Right renal pelvis (tissue), 4 donors: ENCODE measurements at places on chromosomes 11 and 22.

GRCh38 chr11:86934926-86935579 lies 20.1 kb downstream of the FZD4 start:
- DNase-seq: no peak

DNA sequence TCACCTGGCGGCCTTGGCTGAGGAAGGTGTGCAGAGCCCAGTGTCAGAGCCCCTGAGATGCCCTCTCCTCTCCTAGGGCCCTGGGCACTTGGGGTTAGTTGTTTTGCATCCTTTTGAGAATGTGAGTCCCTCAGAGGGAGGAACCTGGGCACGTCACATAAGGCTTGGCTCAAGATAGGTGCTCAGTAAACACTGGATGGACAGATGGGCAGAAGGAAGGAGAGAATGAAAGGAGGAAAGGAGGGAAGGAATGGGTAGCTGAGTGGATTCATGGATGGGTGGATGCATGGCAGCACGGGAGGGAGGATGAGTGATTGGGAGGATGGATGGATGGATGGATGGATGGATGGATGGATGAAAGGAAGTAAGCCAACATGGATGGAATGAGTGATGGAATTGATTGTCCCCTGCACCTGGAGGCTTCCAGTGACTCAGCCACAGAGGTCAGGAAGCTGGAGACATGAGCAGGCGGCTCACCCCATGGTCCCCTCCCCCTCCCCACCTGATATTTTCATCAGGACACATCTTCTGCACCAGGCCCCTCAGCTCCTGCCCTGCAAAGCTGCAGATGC lies 62.2 kb downstream of the IGLL1 start:
- no peak for DNase-seq

DNA sequence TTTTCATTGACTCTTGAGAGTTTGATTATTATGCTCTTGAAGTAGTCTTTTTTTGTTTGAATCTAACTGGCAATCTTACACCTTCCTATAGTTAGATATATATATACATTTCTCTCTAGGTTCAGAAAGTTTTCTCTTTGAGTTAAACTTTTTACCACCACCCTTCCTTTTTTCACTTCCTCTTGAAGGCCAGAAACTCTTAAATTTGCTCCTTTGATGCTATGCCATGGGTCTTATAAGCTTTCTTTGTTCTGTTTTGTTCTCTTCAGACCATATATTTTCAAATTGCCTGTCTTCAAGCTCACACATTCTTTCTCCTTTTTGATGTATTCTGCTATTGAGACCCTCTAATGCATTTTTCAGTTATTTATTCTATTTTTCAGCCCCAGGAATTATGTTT lies 513.5 kb upstream of the CNTN5 start:
- DNase-seq: no peak

DNA sequence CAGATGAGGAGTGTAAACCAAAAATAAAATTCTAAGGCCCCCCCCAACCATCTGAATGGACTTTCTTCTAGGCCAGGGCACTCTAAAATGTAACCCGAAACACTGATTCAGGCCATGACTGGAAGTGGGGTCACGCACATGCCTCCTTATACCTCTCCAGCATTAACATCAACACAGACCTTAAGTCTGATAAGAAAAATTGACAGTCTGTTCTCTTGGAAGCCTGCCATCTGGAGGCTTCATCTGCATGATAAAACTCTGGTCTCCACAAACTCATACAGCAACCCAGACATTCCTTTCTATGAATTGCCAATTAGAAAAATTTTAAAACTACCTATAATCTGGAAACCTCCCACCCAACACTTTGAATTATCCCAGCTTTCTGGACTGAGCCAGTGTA lies 3.9 kb upstream of the SERGEF start:
- no peak for DNase-seq

DNA sequence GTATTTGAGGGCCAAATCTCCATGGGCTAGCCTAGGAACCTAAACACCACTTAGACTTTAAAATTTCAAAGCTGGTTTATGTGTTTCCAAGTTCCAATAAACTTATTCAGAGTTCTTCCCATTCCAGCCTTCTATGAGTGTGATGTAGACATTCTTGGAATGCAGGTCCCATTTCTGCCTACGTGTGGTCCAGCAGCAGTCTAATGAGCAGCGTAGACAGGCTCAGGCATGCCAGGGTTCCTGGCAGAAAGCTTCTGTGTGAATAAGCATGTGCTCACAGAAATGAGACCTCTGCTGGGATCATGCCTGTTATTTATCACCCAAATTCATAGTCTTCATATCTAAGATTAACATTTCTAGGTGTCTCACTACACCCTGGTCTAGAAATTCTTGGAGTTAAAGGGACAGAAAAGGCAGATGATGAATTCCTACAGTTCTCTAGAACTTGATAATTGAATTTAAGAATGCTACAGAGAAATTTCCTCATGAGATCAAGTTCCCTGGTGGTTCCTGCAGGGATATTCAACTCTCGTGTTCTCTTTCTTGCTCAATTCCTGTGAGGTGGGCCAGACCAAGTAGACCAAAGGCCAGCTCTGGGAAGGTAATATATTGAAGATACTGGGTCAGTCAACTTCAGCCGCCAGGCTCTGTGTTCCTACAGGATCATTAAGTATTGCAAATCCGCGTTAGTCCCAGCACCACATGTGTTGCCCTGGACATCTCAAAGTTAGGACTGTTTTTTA lies 17.6 kb downstream of the RNF185 start:
- DNase-seq: no peak

DNA sequence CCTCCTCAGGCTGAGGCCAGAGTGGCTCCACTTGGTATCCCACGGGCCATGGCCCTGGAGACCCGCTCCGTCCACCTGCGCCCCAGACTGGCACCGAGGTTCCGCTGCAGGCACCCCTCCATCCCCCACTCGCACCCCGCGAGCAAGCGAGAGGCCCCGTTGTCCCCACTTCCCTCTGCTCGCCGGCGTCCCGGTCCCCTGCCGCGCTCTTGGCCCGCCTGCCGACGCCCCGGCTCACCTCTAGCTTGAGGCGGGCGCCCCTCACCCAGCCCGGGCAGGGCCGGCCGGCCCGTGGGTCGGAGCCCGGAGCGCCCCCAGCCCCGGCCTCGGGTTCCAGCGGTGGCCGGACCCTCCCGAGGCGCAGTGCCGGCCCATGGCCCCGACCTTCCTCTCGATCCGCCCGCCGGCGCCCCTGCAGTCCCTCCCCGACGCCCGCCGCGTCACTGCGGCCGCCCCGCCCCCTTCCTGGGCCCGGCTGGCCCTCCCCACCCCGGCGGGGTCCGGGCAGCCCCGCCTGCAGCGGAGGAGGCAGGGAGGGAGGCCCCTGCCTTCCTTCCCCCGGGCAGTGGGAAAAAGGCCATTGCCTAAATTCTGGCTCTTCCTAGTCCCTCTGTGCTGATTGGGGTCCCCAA lies at the start of gene PITPNM1:
PITPNM1 (minus strand) TSS at position 414 of the 632 bp plus-strand sequence. CDS start 1,183 bp downstream, outside the sequence.
- no peak for DNase-seq

- no peak for DNase-seq
These were observed 13.5 kb downstream of the KCNC1 start for GRCh38 chr11:17748044-17748443.

- DNase-seq: no peak
These were observed 14.3 kb downstream of the MOV10L1 start for GRCh38 chr22:50104141-50104544.

DNA sequence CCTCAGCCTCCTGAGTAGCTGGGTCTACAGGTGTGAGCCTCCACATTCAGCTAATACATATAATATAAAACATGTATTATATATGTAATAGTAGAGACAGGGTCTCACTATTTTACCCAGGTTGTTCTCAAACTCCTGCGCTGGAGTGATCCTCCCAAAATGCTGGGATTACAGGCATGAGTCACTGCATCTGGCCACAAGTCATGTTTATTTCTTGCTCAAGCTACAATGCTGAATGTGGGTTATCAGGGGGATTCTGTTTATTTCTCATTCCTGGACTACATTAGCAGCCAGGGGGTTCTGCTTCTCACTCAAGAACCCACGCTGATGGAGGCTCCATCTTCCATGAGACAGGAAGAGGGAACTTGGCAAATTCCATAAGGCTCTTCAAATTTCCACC lies 24.8 kb downstream of the FOLR3 start:
- DNase-seq: no peak

DNA sequence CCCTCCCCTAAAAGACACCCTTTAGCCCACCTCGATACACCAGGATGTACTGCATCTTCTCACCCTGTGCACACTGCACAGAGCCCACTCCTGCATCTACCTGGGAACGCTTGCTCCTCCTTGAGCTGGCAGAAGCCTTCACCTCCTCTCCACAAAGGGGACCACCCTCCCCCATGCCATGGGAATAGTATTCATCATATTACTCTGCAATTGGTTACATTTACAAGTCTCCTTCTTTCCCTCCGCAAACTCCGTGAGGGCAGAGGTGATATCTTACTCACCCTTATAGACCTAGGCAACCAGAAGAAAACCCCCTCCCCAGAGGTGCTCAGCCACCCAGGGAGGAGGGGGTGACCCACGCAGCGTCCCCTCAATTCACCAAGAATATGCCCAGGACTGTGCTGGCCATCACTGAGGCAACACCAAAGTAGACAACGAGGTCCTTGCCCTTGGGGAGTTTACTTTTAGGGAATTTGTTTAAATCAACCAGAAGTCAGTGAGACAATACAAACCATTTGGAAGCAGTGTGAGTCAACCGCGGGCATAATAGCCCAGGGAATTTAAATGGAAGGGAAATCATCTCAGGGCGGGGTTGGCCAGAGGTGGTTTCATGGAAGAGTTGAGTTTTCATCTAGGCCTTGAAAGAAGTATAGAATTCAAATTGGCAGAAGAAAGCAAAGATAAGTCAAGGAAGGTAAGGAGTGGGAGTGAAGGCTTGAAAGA lies 214.5 kb downstream of the BARX2 start:
- no peak for DNase-seq

DNA sequence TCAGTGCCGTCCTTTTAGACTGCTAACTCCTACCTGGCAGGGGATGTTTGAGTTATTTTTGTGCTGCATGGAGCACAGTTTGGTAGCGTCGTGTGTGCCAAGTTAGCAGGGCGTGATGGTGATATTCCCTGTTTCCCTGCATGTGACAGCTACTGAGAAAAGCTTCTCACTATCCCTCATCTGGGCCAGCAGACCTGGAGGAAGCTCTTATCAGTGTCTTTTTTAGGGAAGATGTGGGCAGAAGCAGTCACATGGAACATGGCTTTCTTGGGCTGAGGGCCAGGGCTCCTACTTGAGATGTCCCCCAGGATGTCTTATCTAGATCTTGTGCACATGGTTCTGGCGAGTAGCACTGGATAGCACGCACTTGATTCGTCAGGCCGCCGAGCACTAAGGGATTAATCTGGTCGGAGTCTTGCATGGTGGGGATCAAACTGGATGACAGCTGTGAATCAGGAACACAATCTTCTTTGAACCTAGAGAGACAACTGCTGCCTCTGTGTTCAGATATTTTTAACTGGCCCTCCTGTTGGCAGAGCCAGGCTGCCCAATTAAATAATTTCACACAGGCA lies 33.8 kb downstream of the TECTA start:
- DNase-seq: no peak

GRCh38 chr11:68099474-68100405 lies 21.4 kb downstream of the CHKA start:
- DNase-seq: no peak

DNA sequence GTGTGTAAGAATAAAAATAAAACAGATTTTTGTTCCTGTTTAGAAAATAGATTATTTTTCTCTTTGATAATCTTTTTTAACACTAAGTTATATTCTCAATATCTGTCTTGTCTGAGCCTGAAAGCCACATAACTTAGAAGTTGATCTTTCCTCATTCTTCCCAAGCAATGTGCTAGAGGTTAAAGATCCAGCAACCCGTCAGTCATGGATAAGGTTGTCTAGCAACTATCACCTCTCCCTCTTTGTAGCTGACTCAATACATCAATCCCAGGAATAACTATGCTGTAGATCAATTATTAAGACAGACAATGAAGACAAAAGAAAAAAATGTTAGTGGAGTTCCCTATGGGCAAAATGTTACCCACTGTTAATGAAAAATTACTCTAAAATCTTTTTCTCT lies 813.1 kb upstream of the CCDC179 start:
- DNase-seq: no peak

GRCh38 chr22:44996648-44997047 lies 13.2 kb downstream of the PHF21B start:
- no peak for DNase-seq

GRCh38 chr11:99370549-99371216 lies 349.9 kb downstream of the CNTN5 start:
- no peak for DNase-seq

DNA sequence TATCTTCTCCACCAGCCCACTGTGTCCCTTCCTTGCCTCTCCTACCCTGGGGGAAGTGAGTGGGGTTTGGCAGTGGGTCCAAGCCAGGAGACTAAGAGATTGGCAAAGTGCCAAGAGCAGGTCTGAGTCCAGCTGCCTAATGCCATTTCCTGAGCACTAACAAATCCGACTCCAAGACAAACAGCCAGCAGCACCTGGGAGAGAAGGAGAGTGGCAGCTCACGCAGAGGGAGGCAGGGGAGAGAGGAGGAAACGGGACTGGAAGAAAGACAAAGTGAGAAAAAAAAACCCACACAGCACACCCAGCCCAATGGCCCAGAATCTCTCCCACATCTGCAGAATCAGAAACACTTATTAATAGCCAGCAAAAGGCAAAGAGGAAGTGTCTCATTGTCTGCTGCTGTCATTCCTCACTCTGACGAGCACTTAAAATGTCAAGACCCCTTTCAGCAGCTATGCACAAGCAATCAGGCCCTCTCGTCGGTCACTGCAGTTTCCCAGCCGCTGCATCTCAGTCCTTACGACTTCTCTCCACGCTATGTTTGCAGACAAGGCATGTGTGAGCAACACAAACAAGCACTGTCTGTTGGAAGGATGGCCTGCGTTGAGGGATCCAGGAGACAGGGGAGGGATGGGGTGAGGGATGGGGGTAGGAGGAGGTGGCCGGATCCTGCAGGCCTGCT lies 558.4 kb upstream of the CADM1 start:
- peak; percentile 53 for DNase-seq

- DNase-seq: no peak
These were observed 189.2 kb upstream of the TBCEL start for GRCh38 chr11:120834686-120835210.
